Stimulated activated CD4-positive, alpha-beta T cell treated with anti-CD3 and anti-CD28 coated beads, Interleukin-1b, Interleukin-23, amount 100 ng/mL, for 1 hour (primary cell): ENCODE measurements at places on chromosomes 16 and 17.

DNA sequence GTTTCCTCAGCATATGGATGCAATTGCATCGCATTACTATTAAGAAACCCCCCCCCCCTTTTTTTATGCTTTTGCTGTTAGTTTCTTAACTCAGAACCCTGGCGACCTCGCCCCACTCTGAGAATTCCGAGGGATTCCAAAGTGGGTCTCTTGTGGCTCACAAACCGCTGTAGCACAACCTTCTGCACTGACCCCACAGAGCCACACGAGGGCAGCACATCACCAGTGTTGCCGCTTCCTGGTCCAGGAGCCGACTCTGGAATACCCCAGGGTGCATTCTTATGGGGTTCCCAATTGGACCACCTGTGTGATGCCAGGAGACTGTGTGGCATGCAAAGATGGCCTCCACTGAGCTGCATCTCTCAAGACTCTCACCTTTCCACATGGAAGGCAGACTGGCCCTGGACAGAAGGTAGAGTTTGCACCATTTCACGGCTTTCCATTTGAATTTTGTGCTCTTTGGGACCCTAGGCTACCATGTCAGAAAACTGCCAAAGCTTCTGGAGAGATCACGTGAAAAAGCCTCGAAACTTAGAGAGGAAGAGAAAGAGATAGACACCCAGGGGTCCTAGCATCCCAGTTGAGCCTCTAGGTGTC is 432.7 kb upstream of the ASIC2 start:
- no peak for DNase-seq

- no peak for DNase-seq
Observed at GRCh38 chr17:81821603-81822311, 11.3 kb downstream of the MCRIP1 start.

GRCh38 chr16:2857451-2858244 is at the start of gene PRSS22:
TSS of gene PRSS22 (minus strand) at chr16:2858170. CDS start at chr16:2858104, 66 bp downstream.
- DNase-seq: no peak

DNA sequence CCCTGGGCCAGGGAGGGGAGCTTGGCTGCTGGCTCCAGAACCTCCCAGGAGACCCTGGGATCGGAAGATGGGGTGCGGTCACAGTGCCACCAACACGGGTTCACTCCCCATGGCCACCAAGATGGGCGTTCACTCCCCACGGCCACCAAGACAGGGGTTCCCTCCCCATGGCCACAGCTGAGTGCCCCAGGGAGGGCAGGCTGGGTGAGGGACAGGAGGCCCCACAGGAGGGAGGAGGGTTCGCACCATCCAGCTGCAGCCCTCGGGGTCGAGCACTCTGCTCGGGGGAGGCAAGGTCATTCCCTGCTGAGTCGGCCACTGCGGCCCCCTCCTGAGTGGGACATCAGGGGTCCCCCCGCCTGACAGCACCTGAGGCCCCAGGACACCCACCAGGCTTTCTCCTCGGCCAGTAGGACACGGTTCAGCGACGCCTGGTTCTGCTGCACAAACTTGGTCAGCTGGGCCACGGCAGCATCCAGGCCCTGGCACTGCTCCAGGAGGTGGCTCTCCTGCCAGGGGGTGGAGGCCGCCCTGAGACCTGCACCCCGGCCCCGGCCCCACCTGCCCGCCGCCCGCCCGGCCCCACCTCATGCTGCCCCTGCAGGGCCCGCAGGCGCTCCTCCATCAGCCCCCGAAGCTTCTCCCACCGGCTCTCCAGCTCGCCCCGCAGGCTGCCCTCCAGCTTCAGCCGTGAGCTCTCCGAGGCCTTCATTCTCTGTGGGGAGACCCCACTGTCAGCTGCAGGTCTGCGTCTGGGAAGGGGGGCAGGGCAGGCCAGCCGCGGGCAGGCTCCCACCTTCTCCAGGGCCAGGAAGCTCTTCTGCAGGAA is 5.9 kb downstream of the CCDC154 start:
- DNase-seq: no peak

DNA sequence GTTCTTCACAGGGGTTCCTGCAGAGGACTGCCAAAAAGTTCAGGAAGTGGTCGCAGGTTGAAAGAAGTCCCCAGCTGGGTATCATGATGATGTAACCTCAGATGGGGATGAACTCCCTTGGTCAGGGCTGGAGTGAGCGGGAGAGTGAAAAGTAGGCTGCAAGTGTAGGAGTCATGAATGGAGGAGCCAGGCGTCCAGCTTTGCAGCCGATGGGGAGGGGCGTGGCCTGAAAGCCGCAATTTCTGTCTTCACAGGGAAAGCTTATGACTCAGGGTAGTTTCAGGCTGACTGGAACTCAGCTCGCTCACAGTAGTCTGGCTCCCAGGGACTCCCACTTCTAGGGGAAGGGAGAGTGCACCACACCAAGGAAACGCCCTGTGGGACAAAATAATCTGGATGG is 70.0 kb upstream of the HS3ST3A1 start:
- DNase-seq: no peak

DNA sequence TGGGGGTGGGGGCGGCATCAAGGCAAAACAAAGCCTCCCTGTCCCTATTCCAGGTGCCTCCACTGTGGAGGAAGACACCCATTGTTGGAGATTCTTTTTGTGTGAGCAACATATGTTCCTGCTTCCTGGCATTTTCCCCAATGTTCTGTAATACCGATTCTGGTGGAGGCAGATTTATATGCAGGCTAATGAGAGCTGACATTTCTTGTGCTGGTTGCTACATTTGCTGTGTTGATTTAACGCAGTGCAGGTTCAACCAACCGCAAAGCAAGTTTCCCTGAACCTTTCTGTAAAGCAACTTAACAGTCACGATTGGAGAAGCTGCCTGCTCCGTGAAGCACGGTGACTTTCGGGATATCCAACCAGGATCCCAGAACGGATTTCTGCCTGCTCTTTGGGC is 260.5 kb downstream of the CBLN1 start:
- DNase-seq: no peak

DNA sequence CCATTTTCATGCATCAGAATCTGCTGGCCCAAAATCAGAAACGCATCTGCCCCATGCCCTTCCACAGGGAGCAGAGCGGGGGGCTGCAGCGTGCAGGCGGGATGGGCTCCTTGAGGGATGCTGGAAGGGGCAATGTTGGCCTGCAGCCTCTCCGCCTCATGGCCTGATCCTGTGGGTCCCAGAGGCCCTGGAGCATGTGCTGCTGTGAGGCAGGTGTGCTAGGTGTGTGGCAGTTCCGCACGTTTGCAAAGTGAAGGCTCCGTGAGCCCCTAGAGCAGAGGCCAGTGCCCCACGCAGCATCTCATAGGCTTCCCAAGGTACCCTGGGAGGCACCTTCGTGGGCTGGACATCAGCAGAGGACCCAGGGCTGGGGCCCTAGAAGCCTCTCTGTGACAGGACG is 36.4 kb upstream of the CDH15 start:
- no peak for DNase-seq

GRCh38 chr17:70041061-70041460 is 34.0 kb upstream of the KCNJ16 start:
- no peak for DNase-seq

GRCh38 chr16:82880346-82880745 is 253.6 kb downstream of the CDH13 start:
- no peak for DNase-seq

DNA sequence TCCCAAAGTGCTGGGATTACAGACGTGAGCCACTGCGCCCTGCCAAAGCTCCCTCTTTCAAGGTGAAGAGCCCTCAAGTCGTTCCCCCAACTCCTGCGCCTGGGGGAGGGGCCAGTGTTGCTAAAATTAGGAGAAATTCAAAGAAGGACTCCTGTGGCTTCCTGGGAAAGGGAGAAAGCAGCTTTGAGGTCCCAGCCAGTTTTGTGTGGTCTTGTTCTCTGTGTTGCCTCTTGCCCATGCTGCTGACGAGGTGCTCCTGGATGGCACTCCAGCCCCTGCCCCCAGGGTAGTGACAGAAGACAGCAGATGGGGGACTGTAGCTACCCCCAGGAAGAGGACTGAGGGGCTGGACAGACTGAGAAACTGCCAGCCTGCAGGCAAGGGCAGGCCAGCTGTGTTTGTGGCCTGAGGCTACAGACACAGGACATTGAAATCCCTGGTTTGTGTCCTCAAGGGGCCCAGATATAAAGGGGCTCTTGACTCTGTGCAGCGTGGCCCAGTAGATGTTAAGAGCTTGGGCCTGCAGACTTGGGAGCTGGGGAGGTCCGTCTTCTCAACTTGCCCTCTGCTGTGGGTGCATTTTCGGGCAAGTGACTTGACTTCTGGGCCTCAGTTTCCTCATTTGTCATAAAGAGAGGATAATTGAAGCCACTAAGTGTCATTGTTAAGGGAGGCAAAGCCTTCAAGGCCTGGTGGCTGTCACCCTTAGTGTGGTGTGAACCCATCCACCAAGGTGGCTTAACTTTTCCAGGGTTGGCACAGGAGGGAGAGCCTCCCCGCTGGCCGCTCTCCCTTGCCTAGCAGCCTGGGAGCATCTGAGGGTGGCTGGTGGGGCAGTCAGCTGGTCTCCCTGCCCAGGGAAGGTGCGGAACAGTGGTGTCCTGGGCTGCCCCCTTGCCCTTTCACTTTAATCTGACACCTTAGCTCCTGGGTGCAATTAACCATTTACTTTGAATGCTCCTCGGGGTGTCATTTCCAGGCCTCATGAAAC is 4.1 kb downstream of the UBALD2 start:
- no peak for DNase-seq

- DNase-seq: no peak
Observed at GRCh38 chr16:71499775-71500364, 10.7 kb upstream of the ZNF19 start.

DNA sequence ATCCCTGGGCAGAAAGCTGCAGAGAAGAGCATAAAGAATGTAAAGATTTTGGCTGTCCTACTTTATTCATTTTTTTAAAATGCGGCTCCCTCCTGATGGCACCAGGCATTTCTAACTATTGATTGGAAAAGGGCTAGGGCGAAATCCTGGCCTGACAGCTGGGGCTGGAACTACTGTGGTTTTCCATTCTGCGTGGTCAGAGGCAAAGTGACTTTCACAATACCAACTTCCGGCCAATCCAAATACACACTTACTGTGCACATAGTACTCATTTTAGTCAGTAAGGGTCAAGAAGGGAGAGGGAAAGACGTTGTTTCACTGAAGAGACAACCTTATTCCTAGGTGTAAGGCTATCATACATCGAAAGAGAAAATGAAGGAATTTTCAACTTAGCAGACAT is 113.8 kb upstream of the PMFBP1 start:
- no peak for DNase-seq

GRCh38 chr16:24984903-24985675 is 30.1 kb downstream of the ARHGAP17 start:
- no peak for DNase-seq

- DNase-seq: peak; percentile 49
Observed at GRCh38 chr17:28547623-28548416, 4.6 kb downstream of the UNC119 start.

- DNase-seq: no peak
Observed at GRCh38 chr16:14527411-14528044, 102.5 kb downstream of the PARN start.

GRCh38 chr17:65453204-65453931 is 108.1 kb downstream of the AXIN2 start:
- DNase-seq: no peak

DNA sequence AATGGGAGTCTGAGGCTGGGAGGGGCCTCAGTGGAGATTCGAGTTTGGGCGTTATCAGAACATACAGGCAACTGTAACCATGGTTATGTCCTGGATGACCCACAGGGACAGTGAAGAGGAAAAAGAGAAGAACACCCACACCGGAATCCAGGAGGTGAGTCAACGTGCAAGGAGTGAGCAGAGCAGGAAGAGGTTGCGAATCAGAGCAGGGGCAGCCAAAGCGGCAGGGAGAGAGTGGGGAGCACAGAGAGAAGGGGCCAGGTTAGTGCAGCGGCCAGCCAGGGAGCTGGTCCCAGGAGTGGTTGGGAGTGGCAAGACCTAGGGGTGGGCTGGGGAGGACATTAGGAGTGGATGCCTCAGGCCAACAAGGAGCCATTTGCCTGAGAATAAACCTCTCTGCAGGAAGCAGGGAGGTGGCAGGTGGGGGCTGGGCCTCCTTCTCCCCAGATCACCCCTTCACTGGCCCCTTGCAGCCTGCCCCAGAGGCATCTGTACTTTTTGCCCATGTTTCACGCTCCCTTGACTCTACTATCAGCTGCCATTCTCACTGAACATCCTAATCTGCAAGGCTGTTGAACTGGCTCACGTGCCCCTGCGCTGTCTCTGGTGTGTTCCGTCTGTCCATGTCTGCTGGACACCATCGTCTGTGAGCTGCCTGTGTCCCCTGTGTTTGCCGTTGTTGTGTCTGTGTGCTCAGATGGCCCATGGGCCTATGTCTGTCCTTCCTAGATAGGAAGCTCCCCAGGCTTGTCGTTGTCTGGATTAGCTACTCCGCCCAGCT is 5.1 kb downstream of the KRT13 start:
- no peak for DNase-seq

GRCh38 chr17:78993241-78993956 is 13.7 kb upstream of the LGALS3BP start:
- DNase-seq: peak; percentile 38

GRCh38 chr16:919658-920050 is 51.1 kb downstream of the LMF1 start:
- no peak for DNase-seq

DNA sequence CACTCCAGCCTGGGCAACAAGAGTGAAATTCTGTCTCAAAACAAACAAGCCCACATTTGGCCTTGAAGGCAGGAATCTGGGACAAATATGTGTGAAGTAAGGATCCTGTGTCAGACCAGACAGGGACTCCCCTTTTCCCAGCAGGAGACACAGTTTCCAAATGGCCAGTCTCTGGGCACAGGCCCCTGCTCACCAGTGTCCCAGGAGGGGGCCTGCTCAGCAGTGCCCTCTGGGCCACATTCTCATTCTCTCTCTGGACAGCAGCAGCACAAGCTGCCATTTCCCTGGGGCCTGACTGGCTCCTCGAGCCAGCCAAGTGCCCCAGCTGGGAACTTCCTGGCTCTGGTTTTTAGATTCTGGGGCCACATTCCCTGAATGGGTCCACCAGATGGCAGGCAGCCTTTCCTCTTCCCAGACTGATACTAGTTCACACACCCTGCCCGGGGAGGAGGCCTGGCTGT is 11.7 kb upstream of the MNT start:
- no peak for DNase-seq

DNA sequence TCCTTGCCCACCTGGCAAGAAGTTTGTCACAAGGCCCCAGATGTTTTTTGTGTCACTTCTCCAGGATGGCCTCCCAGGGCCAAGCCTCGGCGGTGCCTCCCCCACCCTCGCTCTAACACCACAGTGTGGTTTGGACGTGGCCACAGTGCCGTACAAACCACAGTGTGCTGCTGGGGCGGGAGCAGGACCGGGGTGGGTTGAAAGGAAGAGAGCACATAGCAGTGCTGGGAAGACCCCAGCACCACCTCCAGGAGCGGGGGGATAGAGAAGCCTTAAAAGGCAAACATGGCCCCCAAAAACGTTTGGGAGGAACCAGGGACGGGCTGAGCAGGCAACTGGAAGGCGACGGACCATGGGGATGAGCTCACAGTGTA is 5.0 kb upstream of the BCL6B start:
- no peak for DNase-seq

- DNase-seq: no peak
Observed at GRCh38 chr16:11140466-11140865, 115.5 kb downstream of the SOCS1 start.

DNA sequence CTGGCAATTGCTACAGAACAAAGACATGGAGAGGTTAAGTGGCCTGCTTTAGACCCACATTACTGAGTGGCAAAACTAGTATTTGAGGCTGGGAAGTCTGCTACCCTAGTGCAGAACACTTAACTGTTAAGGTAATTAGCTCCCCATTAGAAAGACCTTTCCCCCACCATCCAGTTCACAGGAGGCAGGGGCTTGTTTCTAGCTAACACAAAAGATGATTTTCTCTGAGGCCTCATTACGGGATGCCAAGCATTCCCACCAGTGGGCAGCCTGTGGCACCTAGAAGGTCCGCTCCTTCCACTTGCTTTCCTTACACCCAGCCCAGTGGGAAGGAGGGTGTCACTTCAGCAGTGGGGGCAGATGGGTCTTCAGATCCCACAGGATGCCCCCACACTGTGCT is 99.1 kb downstream of the RBFOX1 start:
- DNase-seq: no peak
